ENCODE measurements at places on chromosomes 3 and 15.

DNA sequence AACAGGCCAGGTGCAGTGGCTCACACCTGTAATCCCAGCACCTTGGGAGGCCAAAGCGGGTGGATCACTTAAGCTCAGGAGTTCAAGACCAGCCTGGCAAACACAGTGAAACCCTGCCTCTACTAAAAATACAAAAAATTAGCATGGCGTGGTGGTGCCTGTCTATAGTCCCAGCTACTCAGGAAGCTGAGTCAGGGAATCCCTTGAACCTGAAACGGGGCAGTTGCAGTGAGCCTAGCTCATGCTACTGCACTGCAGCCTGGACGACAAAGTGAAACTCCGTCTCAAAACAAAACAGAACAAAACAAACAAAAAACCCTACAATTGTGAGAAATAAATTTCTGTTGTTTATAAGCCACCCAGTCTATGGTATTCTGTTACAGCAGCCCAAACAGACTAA, 94.7 kb downstream of the PIK3CB start:
- ATAC-seq: no peak

DNA sequence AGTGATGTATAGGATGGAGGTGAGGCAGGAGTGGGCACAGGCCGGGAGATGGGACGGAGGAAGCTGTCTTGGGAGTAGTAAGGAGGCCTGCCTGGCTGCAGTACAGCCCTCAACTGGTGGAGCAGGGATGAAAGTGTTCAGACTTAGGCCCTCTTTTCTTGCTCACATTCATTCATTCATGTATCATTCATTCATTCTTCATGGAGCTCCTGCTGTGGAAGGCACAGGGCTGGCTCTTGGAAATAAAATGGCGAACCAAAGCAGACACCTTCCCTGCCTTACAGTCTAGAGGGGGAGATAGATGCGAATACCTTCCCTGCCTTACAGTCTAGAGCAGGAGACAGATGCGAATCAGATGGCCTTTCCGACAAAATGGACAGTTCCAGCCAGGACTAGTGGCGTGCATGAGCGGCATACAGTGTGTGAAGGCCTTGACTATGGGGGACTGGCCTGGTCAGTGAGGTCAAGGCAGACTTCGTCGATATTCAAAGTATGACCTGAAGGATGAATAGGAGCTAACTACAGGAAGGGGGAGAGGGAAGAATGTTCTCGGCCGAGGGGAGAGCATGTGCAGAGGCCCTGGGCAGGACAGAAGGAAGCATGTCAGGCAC, 143.2 kb upstream of the TLE3 start:
- ATAC-seq: no peak

GRCh38 chr15:64006642-64007041, 39.6 kb downstream of the DAPK2 start:
- peak; percentile 66 for ATAC-seq

DNA sequence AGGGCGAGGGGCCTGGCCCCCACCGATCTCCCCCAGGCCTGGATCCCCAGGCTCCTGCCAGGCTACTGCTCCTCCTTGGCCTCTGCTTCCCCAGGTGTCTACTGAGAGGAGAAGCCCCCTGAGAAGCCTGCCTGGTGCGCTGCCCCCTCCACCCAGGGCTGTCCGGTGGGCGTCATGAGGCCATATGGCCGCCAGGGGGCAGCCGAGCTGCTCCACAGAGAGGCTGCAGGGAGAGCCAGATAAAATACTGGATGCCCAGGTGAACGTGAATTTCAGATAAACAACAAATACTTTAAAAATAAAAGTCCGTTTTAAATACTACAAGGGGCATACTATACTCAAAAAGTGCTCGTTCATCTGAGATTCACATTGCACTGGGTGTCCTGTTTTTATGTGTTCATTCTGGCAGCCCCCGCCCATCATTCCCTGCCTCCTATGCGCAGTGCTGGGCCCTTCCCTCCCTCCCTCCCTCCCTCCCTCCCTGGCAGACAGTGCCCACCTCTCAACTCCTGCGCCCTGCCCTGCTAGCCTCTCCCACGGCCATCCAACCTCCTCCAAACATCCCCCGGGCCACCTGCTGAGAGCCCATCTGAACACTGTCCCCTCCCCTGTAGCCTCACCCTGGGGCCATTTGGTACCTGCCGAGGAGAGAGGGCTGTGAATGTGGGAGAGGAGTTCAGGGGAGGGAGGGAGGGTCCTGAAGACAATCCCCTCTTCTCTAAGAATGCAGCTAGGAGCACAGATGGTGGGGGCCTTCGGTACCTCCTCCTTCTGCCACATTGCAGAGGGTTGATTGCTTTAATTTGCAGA, 29.6 kb downstream of the PSTPIP1 start:
- ATAC-seq: peak; percentile 57

GRCh38 chr15:74722591-74722990, 2.7 kb downstream of the CYP1A1 start:
- ATAC-seq: no peak

- peak; percentile 92 for ATAC-seq
Measured at GRCh38 chr3:196108075-196108743, 26.3 kb upstream of the TFRC start.

DNA sequence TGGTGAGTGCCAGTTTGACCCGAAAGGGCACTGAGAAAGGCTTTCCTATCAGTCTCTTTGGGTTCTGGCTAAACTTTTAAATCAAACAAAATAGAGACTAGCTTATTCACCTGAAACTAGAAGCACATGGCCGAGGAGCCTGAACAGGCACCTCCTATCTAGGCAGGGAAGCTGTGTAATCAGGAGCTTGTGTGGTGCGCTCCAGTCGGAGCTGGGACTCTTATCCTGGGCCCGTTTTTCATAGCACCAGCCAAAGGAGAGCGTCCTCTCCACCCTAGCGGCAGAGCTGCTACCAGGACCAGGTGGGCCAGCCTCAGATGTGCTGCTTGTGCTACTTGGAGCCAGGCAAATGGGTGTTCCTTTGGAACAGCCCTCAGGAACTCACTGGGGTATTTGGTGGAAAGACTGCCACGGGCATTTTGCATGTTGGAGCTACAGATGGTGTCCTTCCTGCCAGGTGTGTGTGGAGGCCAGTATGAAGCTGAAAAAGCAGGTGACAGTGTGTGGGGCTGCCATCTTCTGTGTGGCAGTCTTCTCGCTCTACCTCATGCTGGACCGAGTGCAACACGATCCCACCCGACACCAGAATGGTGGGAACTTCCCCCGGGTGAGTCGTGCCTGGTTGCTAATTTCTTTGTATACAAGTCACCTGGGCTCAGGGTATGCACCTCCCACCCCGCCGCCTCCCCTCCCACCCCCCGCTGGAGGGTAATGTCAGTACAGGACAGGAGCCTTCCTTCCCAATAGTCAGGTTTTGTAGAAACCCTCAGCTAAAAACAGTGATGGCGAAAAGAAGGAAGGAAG, 833 bp downstream of the MAN2A2 start:
- ATAC-seq: peak; percentile 24

DNA sequence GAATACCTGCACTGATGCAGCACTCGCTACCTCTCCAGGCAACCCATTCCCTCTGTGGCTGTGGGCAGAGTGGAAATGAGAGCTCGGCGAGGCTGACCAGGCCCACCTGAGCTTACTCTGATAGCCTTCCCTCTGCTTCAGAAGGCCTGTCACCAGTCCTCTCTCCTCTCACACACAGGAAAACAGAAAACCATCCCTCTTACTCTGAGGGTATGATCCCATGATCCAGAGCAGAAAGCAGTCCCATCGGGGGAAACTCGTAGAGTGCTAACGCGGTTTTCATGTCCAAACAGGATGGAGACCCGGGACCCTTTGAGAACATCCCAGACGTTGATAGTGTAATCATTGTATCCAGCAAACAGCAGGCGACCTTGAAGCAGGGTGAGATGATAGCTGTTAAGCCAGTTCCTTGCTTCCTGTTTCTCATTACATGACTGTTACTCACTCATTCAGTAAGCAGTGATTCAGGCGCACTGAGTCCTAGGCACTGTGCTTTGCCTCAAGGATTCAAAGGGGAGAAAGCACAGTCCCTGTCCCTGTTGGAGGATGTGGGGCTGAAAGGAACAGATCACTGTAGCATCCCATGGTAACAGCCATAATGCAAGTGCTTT, 11.8 kb upstream of the BCL2L10 start:
- peak; percentile 92 for ATAC-seq

- peak; percentile 36 for ATAC-seq
Measured at GRCh38 chr15:58665672-58666071, 83.8 kb downstream of the ADAM10 start.

DNA sequence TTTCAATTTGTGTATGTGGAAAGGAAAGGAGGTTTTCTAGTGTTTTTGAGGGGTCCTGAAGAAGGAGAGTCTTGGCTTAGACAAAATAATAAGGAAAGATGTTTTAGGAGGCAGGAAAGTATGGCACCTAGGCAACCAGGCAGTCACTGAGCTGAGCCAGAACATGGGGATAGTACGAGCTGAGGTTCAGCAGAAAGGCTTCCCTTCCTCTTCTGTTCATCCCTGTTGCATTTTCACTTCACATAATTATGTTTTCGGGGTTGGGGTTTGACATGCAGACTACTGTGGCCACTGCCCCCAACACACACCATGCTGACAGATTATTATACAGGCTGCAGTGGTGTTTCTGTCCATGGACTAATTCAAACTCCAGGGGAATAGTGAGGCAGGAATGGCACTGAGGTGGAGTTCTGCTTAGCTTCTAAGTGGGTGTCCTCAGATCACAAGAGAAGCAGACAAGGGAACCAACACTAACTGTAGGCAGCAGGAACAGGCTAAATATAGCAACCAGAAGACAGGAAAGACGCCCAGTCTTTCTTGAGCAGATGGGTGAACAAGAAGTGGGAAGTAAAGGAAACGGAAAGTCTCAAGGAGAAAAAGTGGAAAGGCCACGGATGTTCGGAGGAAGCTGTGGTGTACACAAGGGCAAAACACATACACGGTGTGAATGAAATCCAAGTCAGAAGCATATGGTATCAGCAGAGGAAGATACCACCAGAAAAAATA, 305.8 kb downstream of the PLCL2 start:
- no peak for ATAC-seq

DNA sequence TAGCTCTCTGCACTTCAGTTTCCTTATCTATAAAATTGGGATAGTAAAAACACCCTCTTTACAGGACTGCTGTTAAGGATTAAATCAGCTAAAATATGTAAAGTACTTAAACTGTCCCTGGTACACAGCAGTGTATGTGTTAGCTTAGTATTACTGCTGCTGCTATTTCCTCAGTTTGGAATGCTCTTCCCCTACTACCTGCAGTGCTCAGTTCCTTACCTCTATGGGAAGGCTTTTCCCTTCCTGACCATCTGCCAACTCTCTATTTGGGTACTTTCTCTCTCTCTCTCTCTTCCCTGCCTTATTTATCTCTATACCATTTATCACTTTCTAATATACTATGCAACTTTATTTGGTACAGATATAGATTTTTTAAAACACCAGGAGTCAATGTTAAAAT, 26.5 kb downstream of the KPNA4 start:
- ATAC-seq: no peak

DNA sequence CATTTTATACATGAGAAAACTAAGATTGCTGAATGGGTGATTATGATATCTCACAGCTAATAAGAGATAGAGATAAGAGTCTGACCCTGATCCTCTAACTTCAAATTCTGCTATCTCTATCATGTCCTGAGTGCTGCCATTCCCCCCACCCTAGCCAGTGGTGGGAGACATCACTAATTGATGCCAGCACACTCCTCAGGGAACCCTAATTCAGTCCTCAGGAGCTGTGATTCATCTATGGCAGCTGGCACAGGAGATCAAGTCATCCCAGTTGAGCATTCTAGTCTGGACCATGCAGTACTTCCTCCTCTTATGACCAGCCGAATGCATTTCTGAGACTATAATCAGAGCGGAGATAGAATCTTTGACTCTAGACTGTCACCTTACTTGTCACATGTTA, 71.9 kb downstream of the SYNM start:
- no peak for ATAC-seq

GRCh38 chr15:91227766-91228165, 127.7 kb downstream of the SV2B start:
- no peak for ATAC-seq

GRCh38 chr15:64502551-64502950, 42.2 kb downstream of the ZNF609 start:
- ATAC-seq: no peak

DNA sequence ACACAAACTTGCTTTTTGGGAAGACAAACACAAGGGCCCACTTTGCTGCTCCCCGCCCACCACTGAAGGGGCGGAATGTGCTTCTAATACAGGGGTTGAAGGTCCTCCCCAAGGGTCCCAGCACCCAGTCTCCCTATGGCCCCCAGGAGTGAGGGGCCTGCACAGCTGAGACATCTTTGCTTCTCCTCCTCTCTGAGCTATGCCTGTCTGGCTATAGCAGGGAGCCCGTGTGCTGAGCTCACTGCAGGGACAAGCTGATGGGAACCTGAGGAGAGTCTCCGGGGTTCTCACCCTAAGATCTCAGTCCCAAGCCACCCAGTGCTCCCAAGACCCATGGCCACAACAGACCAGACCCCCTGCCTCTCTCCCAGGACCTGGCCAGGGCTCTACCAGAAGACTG, 61.1 kb upstream of the ACAN start:
- no peak for ATAC-seq

DNA sequence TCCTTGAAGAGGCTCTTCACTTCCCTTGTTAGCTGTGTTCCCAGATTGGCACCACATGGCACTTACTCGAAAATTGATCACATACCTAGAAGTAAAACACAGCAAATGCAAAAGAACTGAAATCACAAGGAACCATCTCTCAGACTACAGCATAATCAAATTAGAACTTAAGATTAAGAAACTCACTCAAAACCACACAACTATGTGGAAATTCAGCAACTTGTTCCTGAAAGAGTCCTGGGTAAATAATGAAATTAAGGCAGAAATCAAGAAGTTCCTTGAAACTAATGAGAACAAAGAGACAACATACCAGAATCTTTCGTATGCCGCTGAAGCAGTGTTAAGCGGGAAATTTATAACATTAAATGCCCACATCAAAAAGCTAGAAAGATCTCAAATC, 566.3 kb upstream of the TGFBR2 start:
- ATAC-seq: no peak

DNA sequence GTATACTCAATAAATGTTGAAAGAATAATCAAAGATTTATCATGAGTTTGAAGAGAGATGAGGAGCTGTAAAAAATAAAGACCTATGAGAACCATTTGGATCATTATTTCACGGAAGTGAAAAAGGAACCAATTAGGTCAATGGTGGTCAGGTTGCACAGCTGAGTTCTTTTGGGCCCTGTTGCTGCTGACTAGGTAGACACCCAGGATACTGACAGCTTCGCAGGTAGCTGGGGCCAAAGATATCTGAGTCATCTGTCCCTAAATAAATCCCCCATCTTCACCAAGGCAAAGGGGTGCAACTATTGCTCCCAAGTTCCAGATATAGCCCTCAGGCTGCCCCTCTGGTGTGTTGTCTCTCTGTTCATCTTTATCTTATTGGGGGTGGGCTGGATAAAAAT, 5.0 kb upstream of the ARL14 start:
- ATAC-seq: no peak

- ATAC-seq: no peak
Measured at GRCh38 chr3:146969356-146969755, 364.2 kb upstream of the PLSCR5 start.

GRCh38 chr3:187005827-187006481, 75.6 kb downstream of the ST6GAL1 start:
- no peak for ATAC-seq

GRCh38 chr3:36063992-36064391, 316.3 kb upstream of the STAC start:
- no peak for ATAC-seq

Data from esophagus mucosa (tissue), 1 donor.